ENCODE measurements at places on chromosomes 4 and X.

GRCh38 chr4:11440481-11441193 is 11.9 kb upstream of the HS3ST1 start:
- no peak for DNase-seq

GRCh38 chr4:128298852-128299251 is 11.2 kb upstream of the PGRMC2 start:
- DNase-seq = no peak

DNA sequence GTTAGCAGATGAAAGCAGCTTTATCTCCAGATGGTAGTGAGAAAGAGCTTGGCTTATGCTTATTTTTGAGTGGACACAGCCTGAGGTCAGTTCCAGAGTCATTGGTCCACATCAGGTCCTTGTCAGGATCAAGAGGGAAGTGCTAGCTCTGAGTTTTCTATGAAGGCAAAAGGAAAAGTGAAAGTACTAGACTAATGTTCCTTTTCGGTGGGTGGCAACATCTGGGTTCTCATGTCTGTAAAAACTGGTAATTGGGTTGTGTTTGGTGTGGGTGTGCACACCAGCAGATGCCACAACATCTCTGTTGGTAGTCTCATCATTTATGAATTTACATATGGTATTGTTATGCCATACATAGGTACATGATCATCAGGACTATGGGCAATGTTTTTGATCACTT is 210.5 kb downstream of the PWWP3B start:
- peak; percentile 21 for DNase-seq

- no peak for DNase-seq
These were observed 126.0 kb downstream of the F11 start for GRCh38 chr4:186392017-186392416.

- no peak for DNase-seq
These were observed 245.4 kb downstream of the DCLK2 start for GRCh38 chr4:150323406-150324325.

- DNase-seq = peak; percentile 43
These were observed 350.3 kb downstream of the PTTG2 start for GRCh38 chr4:38310446-38311043.

- no peak for DNase-seq
These were observed 1668.6 kb upstream of the AGA start for GRCh38 chr4:179110816-179111215.

- no peak for DNase-seq
These were observed 42.2 kb downstream of the TLL1 start for GRCh38 chr4:165915215-165915614.

GRCh38 chrX:19991350-19991718 is 473 bp upstream of the BCLAF3 start:
- DNase-seq = no peak

DNA sequence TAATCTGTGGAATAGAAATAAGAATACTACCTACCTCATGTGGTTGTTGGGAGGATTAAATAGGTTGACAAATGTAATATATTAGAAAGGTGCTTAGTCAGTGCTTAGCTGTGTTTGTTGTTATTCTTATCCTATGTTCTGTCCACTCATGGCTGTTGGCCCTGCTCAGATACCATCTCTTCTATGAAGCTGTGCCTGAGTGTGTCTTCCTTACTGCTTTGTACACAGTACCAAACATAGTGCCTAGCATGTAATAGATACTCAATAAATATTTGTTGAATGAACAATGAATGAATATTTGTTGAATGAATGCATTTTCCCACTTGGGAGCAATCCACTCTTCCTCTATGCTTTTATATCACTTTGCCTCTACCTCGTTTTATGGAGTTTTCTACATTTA is 57.2 kb downstream of the NHS start:
- DNase-seq = no peak

GRCh38 chr4:187940299-187940698 is 55.3 kb upstream of the ZFP42 start:
- no peak for DNase-seq

DNA sequence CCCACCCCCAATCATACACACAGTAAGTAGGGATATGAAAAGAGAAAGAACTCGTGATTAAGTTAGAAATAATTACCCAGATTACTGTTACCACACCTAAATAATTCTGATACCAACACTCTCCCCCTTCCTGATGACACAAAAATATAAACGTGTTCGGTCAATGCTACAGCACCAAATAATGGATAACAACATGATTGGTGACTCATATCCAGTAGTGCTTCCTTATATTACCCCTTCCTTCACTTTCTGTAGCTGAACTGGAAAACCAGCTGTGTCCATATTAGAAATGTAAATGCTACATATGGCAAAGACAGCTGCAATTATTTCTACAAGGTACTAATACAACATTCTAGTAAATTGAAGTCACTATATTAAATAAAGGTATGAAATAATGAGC is 20.8 kb downstream of the EIF4E start:
- DNase-seq = peak; percentile 19

DNA sequence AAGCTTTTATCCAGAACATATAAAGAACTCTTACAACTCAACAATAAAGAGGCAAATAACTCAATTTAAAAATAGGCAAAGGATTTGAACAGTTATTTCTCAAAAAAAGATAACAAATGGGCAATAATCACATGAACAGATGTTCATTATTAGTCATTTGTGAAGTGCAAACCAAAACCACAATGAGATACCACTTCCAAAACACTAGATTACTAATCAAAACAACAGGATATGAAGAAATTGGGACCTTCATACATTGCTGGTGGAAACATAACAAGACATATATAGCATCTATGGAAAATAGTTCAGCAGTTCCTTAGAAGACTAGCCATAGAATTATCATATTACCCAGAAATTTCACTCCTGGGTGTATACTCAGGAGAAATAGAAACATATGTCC is 224.6 kb downstream of the FBXO8 start:
- peak; percentile 86 for DNase-seq

- DNase-seq = no peak
These were observed 39.7 kb downstream of the ANAPC10 start for GRCh38 chr4:145058256-145058655.

DNA sequence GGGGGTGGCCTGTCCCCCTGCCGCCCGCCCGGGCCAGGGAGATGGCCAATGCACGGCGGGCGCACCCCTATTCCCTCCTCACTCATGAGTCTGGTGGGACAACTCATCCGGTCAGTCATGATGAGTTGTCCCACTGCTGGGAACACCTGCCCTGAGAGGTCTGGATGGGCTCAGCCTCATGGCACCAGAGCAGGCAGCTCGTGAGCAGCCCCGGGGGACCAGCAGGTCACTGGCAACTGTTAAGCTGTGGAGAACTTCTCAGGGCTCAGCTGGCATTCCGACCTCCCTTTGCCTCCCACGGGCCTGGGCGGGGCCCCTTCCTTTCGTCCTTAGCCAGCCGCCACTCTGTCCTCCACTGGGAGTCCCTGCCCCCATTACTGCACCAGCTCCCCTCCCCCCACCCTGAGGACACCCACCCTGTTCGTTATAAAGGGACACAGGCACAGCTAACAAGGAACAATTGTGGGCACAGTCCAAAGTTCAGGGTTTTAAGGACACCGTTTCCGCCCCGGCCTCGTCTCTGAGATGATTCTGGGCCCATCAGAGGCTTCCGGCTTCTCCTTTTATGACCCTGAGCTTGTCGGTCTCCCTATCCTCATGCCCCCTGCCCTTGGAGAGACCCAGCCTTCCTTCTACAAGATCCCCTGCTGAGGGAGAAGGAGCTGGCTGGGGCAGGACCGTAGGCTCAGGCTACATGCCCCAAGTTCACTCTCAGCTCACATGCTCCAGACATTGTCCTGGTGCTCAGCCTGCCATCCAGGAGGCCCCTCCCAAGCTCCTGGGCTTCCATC is 14.6 kb upstream of the KIAA0232 start:
- DNase-seq = no peak

GRCh38 chrX:130393451-130394074 is 8.1 kb upstream of the GPR119 start:
- peak; percentile 4 for DNase-seq

DNA sequence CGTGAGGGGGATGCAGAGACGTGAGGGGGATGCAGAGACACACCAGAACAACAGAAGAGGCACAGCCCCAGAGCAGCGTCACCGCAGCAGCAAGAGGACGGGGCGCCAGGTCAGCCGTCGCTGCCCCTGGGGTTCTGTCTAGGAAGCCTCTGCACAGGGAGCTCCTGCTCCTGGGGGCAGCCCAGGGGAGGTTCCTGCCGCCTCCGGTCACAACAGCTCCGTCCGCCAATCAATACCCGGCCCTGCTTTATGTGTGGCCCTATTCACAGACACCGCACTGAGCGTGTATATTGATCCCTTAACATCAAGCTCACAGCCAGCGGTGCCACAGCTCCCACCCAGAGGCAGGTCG is 69.6 kb downstream of the FAM53A start:
- no peak for DNase-seq

GRCh38 chr4:106421441-106422296 is 53.1 kb upstream of the GIMD1 start:
- no peak for DNase-seq

DNA sequence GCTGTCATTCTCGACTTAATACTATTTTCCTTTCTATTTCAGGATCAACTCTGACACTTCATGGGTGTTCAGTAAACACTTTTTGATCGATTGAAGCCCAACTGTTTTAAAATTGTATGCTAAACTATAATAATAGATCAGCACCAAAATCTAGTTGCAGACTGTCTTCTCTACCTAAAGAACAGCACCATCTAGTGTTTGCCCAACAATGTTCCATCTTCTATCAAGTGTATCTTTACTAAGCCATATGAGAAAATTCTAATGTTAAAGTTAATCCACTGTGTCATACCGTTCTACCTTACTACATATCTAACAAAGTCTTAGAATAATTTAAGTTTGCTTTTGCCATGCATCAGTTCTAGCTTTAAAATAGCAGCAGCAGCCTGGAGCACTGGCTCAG is 113.0 kb upstream of the PRDX4 start:
- DNase-seq = peak; percentile 2

- no peak for DNase-seq
These were observed 591.2 kb downstream of the PPP4R3C start for GRCh38 chrX:26871967-26872366.

GRCh38 chrX:101080326-101081124 is 1.8 kb downstream of the TMEM35A start:
- no peak for DNase-seq

DNA sequence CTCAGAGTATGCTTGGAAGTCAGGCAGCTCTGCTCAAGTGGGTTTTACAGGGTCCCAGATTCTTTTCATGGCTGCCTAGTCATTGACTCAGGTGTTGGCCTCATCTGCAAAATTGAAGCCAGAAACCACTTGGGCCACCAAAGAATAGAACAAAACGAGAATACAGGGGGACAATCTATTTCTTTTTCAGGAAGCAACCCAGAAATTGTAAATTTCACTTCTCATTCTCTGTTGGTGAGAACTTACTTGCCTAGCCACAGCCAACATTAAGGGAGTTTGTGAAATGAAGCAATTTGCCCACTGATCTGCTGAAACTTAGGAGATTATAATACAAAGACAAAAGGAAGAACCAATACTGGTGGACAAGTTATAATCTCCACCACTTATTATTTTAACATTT is 8.6 kb upstream of the TKTL2 start:
- peak; percentile 94 for DNase-seq

GRCh38 chr4:76492055-76492454 is 57.0 kb downstream of the SHROOM3 start:
- no peak for DNase-seq

GRCh38 chr4:169071747-169072146 is 61.7 kb upstream of the CBR4 start:
- DNase-seq = no peak

DNA sequence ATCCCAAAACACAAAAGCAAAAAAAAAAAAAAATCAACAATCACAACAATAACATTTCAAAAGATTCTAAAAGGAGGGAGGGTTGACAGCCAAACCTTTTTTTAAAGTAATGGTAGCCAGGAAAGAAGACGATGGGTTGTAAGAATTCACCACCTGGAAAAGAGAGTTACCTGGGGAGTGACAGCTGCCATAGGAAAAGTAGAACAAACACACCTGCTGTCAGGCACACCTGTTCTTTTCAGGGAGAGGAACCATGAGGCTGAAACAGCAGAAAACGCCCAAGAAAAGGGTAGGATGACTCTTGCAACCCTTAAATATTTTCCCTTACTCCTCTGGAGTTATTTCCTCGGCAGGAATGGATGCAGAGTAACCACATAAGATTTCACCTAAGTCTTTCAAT is 388.4 kb upstream of the TEX13C start:
- no peak for DNase-seq

GRCh38 chr4:160819791-160820190 is 1344.0 kb downstream of the FSTL5 start:
- no peak for DNase-seq

- DNase-seq = peak; percentile 7
These were observed 162.7 kb upstream of the GALNTL6 start for GRCh38 chr4:171650543-171650942.

DNA sequence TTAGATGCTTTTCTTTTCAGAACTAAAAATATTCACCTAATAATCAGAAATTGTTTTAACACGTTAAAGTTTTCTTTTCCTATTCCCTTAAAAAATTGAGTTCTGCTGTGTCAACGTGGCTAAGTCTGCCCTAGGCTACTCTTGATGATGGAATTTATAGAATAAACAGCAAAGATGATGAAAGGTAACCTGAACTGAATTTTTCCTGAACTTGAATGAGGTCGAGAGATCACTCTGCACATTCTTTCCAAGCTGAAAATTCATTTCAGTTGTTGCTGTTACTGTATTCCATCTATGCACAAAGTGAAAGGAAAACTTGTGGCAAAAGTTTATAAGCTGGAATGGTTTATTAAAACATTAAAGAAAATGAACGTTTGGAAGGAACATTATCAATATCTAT is 245.9 kb upstream of the GIMD1 start:
- no peak for DNase-seq

DNA sequence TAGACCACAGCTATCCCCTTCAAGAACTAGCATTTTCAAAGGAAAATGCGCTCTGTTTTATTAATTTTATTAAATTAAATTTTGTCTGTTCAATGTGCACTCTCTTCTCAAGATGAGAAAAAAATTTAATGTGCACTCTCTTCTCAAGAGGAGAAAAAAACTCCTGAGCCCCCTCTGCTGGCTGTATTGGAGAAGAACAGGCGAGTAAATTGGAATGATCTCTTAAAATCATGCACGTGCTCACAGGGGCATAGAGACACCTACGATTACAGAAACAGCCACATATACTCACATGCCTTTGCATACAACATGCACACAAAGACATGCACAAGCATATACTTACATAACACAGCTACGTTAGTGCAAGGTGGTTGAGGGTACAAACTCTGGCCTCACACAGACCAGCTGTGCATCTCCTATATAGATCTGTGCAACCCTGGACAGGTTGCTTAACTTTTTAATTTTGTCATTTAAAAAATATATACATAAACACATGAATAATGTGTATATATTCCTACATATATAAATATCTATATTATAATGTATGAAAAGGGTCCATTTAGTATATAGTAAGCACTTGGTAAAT is 176.2 kb upstream of the CXorf66 start:
- DNase-seq = peak; percentile 1

GRCh38 chrX:110509755-110510532 is 151.3 kb downstream of the RTL9 start:
- DNase-seq = no peak

GRCh38 chr4:156515295-156515694 is 456.3 kb downstream of the PDGFC start:
- DNase-seq = peak; percentile 3

- DNase-seq = peak; percentile 0
These were observed 88.3 kb downstream of the NHSL2 start for GRCh38 chrX:71998836-71999509.
